Stimulated activated CD8-positive, alpha-beta memory T cell treated with anti-CD3 and anti-CD28 coated beads, Interleukin-15, amount 100 ng/mL, for 4 hours (primary cell): ENCODE measurements at places on chromosomes 11 and 22.

GRCh38 chr22:41568811-41569210, 8.0 kb downstream of the CSDC2 start:
- no peak for DNase-seq

DNA sequence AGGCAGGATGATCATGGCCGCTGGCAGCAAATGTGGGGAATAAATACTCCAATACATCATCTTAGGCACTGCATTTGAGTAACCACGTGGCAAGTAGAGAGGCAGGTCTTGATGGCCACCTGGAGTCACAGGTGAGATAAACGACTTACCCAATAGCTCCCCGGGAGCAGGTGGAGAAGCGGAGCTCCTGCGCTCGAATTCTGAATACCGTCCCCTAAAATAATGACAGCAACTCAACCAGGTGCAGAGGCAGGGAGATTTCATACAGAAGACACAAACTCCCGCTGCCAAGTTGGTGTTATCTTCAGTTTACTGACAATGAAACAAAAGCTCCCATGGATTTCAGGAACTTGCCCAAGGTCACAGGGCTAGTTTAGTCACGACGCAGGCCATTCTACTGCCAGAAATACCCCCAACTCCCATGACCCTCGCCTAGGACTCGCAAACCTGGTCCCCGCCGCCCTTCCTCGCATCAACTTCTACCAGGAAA, 437 bp downstream of the SLC43A3 start:
- no peak for DNase-seq

DNA sequence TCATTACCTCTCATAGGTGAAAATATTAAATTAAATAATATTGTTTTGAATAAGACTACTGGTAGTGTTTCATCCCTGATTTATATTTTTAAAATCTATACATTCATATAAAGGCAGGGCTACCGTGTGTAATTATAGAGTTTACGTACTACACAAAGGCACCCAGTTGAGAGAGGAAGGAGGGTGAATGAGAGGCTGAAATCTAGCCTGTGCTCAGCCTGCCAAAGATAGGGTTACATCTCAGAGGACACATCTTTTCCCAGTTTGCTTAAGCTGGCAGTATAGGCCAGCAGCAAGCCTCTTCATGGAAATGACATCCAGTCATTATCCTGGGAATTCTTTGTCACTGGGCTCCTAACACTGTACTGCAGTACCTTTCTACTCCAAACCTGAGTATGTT, 7.5 kb upstream of the B3GNT6 start:
- DNase-seq = no peak

- DNase-seq = no peak
These were observed 9.0 kb downstream of the MB start for GRCh38 chr22:35608088-35608487.
